HT1080 (cell line): ENCODE measurements at places on chromosomes 6 and 20. TPM values are rescaled to one million over a fixed set of nuclear protein-coding genes. Genes with fewer than 3 reads are reported as not detected.

NT5E gene
- 0.47 and 1.3 TPM in 2 replicates for total RNA-seq

KIF25 gene
- not detected in 2 replicates for total RNA-seq

COL21A1 gene
- total RNA-seq, result 0.08 and 0.10 TPM in 2 replicates

CYP24A1 gene
- total RNA-seq, result 0.03 TPM in 1 of 2 replicates, not detected in the other

NTSR1 gene
- total RNA-seq, result 0.19 and 0.50 TPM in 2 replicates

BPIFB4 gene
- total RNA-seq, result 0.10 TPM in 1 of 2 replicates, not detected in the other

PRL gene
- total RNA-seq, result not detected in 2 replicates

OR2B2 gene
- not detected in 2 replicates for total RNA-seq

GTSF1L gene
- not detected in 2 replicates for total RNA-seq

SLC22A2 gene
- total RNA-seq, result not detected in 2 replicates

TUBB gene
- total RNA-seq, result 1,534 and 1,911 TPM in 2 replicates

PLAGL2 gene
- total RNA-seq, result 4.9 and 5.8 TPM in 2 replicates

PRR18 gene
- total RNA-seq, result not detected in 2 replicates

CYP21A2 gene
- total RNA-seq, result not detected in 2 replicates

HAO1 gene
- 0.39 TPM in 1 of 2 replicates, not detected in the other for total RNA-seq

FAM83C gene
- not detected in 2 replicates for total RNA-seq

C20orf204 gene
- total RNA-seq, result 0.42 and 0.50 TPM in 2 replicates

SMLR1 gene
- total RNA-seq, result not detected in 2 replicates

TMEM244 gene
- not detected in 2 replicates for total RNA-seq

LY6G6F gene
- total RNA-seq, result not detected in 2 replicates

ABHD16B gene
- not detected in 2 replicates for total RNA-seq

STX16 gene
- total RNA-seq, result 20.6 and 21.4 TPM in 2 replicates

SLC12A5 gene
- 1.3 and 5.1 TPM in 2 replicates for total RNA-seq

HLA-F gene
- 0.40 and 0.90 TPM in 2 replicates for total RNA-seq

CRISP2 gene
- total RNA-seq, result not detected in 2 replicates

FILIP1 gene
- total RNA-seq, result 0.30 and 0.85 TPM in 2 replicates

SLC16A10 gene
- 5.2 TPM in 2 replicates for total RNA-seq

CLPSL1 gene
- total RNA-seq, result not detected in 2 replicates

MAFB gene
- 0.19 TPM in 1 of 2 replicates, not detected in the other for total RNA-seq

PPP1R14C gene
- 0.66 and 0.80 TPM in 2 replicates for total RNA-seq

TP53TG5 gene
- not detected in 2 replicates for total RNA-seq

GHRH gene
- total RNA-seq, result not detected in 2 replicates

SPATS1 gene
- total RNA-seq, result not detected in 2 replicates

LY6G6C gene
- total RNA-seq, result not detected in 2 replicates

IFT52 gene
- 12.9 and 13.7 TPM in 2 replicates for total RNA-seq

TCEA2 gene
- total RNA-seq, result 13.4 and 16.7 TPM in 2 replicates

ZBP1 gene
- total RNA-seq, result not detected in 2 replicates

C4A gene
- 0.40 TPM in 1 of 2 replicates, not detected in the other for total RNA-seq

SSTR4 gene
- not detected in 2 replicates for total RNA-seq

LST1 gene
- not detected in 2 replicates for total RNA-seq

GRM1 gene
- 0.03 TPM in 1 of 2 replicates, not detected in the other for total RNA-seq

VIP gene
- 0.20 TPM in 1 of 2 replicates, not detected in the other for total RNA-seq
